NCI-H2081 treated with DMSO at 0.1 percent for 48 hours (cell line): ENCODE measurements at places on chromosomes 7 and 10.

GRCh38 chr10:127909716-127910463, 3.0 kb downstream of the PTPRE start:
- no peak for DNase-seq

- no peak for DNase-seq
These were observed 83.8 kb upstream of the AKR1E2 start for GRCh38 chr10:4742217-4742616.

- no peak for DNase-seq
These were observed 59.4 kb downstream of the SYPL1 start for GRCh38 chr7:106052681-106053080.

DNA sequence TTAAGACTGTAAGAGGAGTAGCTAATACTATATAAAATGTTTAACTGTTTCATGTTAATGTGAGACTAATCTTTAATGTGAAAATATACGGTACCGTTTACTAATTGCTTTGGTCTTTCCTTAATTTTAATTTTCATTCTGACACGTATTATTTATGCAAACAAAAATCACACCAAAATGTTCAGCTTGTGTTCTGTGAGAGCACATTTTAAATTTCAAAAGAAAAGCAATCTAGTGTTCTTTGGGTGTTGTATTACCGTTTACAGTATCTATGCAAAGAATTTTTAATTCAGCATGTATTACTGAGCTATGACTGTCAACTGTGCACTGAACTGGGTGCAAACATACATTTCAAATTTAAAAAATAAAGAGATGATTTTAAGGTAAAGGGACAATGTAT, 2.2 kb downstream of the WNT16 start:
- no peak for DNase-seq

GRCh38 chr7:77580762-77581350, 43.8 kb downstream of the PTPN12 start:
- no peak for DNase-seq

DNA sequence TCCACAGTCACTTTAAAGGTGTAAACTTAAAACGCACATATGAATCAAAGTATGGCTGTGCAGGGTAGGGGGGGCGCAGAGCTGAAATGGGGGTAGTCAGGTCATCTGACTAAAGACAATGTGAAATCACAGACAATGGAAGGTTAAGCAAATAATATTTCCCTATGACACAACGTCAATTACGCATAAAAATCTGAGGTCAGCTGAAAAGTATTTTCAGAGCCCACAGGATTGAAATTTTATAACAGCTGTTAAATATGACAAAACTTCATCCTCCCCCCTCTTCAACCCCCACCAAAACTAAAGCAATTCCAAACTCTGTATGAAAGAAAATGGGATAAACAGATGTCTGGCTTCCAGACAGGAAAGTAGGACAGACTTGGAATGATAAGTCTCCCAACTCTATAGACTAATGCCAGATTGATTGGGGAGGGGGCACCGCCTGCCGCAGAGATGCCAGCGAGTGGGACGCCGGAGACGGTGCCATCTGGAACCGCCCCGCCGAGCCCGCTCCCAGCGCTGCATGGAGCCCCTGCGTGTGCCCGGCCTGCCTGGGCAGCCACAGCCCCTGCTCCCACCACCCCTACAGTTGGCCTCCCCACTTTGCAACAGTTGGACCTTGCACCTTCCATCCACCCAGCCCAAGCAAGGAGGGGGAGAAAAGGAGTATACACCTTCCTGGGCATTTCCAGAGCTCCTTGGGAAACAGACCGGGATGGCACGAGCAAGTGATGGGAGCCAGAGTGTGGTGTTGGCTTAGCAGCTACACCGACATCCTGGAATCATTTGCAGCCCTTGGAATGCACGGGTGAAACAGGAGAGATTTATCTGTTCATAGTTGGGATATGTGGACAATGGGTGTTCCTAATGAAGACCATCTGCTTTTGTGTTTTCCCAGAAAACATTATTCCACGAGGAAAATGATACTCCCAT, 10.7 kb downstream of the EBF3 start:
- DNase-seq, result no peak

DNA sequence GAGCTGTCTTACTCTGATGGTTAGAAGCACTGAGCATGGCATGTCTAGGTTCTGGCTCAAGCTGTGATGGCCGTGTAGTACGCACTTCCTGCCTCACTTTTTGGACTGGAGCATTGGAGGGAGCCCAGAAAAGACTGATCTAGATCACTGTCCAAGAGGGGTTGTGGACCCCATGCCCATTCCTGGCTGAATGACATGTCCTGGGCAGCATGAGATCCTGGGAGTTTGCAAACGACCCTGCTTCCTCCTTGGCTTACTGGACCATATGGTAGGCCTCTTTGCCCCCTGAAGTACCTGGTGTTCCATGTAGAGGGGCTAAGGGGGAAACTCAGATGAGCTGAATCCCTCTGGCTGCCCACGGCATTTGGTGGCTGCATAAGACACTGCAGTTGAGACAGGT, 36.7 kb downstream of the ARHGAP22 start:
- DNase-seq, result no peak

GRCh38 chr10:78924319-78925003, 144.3 kb upstream of the ZMIZ1 start:
- DNase-seq, result no peak

GRCh38 chr7:585873-586272, 66.2 kb upstream of the PDGFA start:
- DNase-seq, result no peak

DNA sequence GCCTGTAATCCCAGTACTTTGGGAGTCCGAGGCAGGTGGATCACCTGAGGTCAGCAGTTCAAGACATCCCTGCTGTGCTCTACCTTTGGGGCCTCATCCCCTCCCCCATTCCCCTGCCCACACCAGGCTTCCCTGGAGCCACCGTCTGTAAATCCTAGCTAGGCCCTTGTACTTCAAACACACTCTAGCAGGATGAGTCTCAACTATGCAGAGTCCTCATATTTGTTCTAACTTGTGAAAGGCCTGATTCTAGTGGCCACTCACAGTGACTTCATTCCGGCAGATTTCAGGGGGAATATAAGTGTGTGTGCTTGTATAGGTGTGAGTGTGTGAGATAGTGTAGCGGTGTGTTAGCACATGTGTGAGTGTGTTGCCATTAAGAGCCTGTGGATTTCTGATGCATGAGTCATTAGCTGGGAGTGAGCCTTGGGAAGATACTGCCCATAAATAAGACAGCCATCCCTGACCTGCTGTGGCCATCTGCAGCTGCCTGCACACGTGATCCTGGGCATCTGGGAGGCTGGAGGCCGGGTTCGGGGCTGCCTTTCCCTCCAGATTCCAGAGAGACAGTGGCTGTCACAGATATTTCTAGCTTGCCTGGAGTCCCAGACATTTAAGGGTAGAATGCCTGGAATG, 1.7 kb upstream of the NEURL1 start:
- no peak for DNase-seq

DNA sequence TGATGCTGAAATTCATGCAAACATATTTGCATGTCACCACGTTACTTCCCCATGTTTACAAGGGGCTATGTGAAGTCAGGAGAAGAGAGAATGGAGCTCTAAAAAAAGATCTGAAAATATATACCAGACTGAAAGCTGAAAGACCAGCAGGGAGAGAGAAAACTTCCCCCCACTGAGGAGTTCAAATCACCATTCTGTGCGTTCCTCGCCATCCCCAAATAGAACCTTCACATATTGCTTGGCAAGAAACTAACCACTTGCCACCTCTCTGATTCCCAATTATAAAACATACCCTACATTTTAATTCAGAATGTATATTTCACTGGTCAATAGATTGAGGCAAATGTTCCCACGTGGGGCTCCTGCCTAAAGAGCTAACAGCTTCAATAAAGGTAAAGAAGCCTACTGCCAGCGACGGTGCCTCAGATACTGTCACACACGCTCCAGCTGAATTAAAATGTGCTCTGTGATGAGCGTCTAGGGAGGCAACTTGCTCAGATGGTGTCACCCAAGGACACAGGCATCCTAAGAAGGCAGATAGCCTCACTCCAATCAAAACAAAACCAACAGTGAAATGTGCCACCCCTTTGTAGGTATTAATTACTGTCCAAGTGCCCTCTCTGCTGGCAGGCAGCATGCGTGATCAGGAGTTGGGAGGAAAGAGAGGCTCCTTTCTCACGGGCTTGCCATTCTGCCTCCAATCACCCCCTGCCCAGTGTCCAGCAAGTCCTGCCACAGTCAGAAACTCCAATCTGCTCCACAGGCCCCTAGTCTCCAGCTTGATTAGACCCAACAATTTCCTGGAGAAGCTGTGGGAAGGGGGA, 298.2 kb downstream of the GRID1 start:
- DNase-seq, result no peak

DNA sequence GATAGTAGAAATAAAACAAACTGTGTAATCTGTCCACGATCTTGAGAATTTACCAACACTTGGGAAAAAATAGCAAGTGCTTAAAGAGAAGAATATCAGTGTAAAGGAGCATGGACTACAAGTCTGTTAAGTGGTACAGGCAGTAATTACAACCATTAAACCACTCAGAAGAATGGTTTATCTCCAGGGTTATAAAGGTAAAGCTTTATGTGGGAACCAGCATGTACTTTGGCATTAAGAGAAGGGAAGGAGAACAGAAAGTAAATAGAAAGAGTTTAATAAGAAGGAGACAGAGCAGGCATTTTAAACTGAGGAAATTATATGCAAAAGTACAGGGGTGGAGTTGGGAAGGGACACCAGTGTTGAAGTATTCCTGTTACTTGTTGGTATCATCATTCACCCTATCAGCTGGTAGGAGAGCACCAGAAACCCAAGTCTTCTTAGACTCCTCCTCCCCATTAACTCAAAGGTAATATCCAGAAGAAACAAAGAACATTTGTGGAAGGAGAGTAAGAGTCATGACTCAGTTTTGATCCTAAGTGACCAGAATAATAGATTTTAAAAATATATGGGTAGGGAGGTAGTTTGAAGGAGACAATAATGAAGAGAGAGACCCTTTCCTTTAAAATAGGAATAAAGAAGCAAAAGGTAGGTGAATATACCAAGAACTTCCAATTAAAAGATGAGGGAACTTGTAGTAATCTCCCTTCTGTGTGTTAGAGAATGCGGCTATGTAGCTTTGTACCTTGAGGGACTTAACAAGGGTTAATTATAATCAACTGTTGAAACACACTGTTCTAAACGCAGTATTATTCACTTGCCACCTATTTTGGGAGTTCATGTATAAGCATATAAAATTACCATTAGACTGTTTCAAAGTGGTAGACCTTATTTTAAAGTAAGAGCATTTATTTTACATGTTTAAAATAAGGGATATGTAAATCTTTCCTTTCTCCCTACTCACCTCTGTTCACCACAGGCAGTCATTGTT, 92.1 kb upstream of the STRIP2 start:
- no peak for DNase-seq

GRCh38 chr10:47329855-47330254, 7.6 kb downstream of the GDF2 start:
- no peak for DNase-seq

- DNase-seq, result no peak
These were observed 48.1 kb downstream of the WIPF3 start for GRCh38 chr7:29854257-29854938.

DNA sequence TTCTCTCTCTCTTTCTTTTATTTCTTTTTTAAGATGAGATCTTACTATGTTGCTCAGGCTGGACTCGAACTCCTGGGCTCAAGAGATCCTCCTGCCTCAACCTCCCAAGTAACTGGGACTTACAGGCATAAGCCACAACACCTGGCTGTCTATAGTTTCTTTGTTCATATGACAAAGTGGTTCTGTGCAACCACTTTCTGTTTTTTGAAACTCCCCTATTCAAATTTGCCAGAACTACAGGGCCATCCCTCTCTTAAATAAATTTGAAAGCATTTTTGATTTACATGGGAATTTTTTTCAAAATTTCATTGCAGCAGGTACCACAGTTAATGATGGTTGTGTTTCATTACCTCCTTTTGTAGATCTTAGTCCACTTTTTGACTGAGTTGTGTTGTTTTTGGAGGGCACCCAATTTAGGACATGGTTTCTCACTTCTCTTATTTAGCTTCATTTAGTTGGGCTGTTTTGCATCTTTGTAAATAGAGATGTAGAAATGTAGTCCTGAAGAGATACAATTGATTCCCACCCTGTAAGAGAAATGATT, 119.2 kb downstream of the LRRC4 start:
- no peak for DNase-seq

DNA sequence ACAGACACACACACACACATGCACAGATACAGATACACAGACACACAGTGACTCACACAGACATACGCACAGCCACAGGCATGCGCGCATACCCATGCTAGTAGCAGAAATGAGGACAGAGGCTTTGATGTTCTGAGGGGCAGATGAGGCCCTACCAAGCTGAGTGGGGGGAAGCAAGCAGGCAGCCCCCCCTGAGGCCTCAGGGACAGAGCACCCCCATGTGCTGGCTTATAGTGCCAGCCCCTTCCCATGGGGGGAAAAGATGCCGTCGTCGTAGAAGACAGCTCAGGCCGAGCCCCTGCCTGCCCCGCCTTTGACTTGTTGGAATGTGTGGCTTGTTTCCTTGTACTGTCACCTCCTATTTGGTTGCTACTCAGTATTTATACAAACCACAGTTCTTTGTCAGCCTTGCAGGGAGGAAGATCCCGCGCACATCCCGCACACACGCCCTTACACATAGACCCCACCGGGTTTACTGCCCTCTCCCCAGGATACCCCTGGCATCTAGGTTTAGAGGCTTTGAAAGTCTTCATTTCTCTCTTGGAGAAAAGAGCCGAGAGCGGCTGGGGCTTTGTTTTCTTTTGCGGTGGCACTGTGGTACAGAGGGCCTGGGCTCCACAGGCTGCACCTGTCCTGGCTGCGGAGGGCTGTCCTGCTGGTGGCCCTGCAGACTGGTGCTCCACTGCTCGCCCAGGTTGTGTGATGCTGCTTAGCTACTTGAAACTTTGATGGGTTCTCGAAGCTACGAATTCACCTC, 112.5 kb downstream of the DOCK1 start:
- DNase-seq, result no peak

- DNase-seq, result no peak
These were observed 29.5 kb downstream of the FAM171A1 start for GRCh38 chr10:15341502-15342128.

- DNase-seq, result no peak
These were observed 138.4 kb upstream of the IGFBP3 start for GRCh38 chr7:46059308-46060020.

DNA sequence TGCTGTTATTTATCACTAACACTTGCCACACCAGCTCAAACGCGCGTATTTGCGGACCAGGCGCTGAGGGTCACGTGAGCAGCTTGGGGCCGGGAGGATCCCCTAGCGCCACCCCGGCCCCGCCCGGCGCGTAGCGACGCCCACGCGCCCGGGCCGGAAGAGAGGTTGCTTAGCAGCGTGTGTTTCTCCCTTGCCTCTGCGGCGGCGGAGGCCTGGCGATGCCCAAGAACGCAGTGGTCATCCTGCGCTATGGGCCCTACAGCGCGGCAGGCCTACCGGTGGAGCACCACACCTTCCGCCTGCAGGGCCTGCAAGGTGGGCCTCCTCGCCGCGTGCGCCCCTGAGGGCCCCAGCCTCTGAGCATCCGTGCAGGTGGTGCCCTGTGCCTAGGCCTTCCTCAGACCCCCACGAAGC, at the start of gene C10orf53:
Gene C10orf53 (plus strand): TSS at position 172 of the 414 bp plus-strand sequence. CDS start 47 bp downstream, at position 219.
- DNase-seq, result peak; percentile 5
